ENCODE measurements at places on chromosomes 4 and X.

DNA sequence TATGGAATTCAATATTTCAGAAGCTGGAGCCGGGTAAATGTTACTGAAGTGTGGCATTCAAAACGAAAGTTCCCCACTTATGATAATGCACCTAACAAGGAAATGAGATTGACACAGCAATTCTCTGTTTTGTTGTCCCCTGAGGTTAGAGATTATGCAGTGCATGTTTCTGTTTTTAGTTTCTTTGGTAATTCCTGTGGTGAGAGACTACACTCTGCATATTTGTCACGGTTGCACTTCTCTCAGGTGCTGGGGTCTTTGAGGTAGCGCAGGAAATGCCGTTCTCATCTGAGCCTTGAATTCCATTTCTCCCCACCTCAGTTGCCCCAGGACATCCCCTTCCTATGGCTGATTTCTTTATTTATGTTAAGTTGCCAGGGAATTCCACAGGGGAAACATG lies 15.3 kb upstream of the BEND4 start:
- no peak for DNase-seq

- DNase-seq = no peak
These were observed 334.9 kb downstream of the DCTD start for GRCh38 chr4:182582245-182582644.

DNA sequence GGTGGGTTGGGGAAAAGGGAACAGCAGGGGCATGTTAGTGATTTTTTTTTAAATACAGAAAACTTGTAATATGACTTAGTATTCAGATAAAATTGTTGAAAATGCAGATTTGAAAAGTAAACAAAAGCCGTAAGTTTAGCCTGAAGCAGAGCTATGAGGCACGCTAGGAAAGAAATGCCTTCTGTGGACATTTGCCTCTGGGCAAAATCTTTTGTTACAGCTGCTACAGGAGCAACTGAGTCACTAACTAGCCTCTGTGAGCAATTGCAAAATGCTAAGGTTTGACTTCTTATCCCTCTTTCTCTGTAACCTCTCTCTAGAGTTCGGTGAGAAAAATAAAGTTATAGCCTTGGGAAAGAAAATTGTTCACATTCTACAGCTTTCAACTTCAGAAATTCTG lies 350.0 kb downstream of the SLC7A11 start:
- no peak for DNase-seq

GRCh38 chrX:77087529-77088169 lies 359.5 kb upstream of the FGF16 start:
- DNase-seq = peak; percentile 15

- no peak for DNase-seq
These were observed 20.5 kb downstream of the NUDT9 start for GRCh38 chr4:87442889-87443288.

GRCh38 chrX:9785944-9786797 lies at the start of gene SHROOM2:
SHROOM2 (plus strand) TSS chrX:9786429; CDS start chrX:9786546, 117 bp downstream.
- DNase-seq = no peak

GRCh38 chrX:134936542-134936941 lies 54.2 kb upstream of the SMIM10 start:
- DNase-seq = peak; percentile 29

GRCh38 chrX:8811611-8812010 lies 10.4 kb upstream of the FAM9A start:
- no peak for DNase-seq

GRCh38 chr4:5827108-5828004 lies 65.5 kb downstream of the CRMP1 start:
- DNase-seq = no peak

DNA sequence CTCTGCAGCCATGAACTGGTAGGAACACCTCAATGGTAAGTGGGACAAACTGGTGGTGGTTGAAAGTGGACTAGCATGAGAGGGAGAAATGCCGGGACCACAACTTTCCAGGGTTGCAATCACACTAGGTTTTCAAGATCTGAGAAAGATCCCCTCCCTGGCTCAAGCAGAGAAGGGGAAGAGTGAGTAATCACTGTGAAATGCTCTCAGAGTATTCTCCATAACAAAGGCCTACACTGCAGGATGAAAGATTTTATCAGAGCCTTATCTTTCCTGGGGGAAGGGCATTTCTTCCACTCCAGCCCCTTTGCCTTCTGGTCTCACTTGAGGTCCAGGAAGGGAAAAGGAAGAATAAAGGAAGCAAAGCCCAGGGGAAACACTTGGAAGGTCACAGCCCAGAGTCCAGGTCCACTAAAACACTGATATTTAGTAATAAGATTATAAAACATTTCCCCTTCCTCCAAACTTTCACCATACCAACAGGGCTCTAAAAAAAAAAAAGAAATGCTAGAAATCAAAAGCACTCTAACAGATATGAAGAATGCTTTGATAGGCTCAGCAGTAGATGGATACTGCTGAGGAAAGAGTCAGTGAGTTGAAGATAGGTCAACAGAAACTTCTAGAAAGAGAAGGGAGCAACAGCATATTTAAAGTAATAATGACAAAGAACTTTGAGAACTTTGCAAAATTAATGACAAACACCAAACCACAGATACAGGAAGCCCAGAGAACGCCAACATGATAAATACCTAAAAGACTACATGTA lies 95.9 kb downstream of the WDFY3 start:
- peak; percentile 44 for DNase-seq

GRCh38 chr4:151331276-151332042 lies 6.1 kb upstream of the SH3D19 start:
- no peak for DNase-seq

GRCh38 chr4:137471895-137472294 lies 60.4 kb downstream of the PCDH18 start:
- DNase-seq = no peak

DNA sequence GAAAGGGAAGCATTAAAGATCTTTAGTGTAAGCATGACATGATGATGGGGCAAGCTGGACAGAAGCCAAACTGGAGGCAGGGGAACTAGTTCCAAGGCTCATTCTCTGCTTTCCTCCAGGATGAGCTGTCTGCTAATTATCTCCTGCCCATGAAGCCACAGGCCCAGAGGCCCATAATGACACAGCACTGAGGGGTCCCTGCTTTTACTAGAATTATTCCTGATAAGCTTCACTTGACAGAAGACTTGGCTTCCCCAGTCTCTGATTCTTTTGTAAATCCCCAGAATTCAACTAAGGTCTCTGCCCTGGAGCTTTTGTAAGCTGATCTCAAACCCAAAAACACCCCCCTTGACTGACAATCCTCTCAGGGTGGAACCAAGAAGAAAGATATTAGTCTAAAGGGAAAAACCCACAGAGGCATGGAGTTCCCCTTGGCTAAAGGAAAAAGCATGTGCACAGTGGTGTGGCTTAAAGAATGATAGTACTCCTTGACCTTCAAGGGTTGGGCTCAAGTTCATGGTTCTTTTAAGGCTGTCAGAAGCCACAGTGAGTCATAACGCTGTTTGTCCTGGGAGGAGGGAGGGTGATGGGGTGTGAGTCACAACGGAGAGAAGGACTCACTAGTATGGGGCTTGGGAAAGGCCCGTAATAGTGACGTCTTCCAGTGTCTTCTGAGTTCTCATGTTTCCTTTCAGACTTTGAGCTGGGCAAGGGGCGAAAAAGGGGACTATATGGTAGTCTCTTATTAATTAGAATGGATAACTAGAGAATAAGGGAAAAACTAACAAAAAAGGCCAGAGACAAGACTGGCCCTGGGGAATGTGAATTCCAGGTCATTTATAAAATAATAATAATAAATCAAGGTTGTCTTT lies 146.0 kb upstream of the CPEB2 start:
- DNase-seq = peak; percentile 80

- DNase-seq = no peak
These were observed 122.7 kb upstream of the DIPK2B start for GRCh38 chrX:45323387-45323786.

DNA sequence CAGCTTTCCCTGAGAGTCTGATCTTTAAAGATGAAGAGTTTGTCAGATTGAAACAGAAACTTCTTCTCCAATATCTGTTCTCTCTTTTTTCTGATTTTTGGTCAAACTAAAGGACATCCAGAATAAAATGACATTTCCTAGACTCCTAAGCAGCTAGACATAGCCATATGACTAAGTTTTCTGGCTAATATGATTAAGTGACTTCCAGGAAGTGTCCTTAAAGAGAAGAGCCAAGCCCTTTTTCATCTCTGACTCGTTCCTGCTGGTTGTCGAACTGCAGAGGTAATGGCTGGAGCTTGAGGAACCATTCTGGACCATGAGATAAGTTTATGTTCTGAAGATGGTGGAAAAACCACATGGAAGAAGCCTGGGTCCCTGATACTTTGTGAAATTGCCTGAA lies 546.0 kb downstream of the BCOR start:
- no peak for DNase-seq

DNA sequence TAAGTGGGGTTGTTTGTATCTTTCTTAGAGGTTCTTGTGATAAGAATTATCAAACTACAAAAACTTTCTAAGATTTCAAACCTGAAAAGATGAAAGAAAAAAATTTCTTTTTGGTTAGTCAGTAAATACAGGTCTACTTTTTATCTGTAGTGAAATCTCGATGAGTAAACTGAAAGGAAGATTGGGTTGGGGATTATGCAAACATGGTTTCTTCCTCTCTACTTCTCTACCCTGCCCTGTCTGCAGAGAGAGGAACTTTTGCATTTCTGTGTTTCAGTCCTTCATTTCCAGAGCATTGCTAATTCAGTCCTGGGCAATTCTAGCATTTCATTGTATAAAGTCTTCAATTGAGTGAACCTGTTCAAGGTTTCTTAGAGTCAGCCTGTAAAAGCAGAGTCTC lies 51.6 kb upstream of the IL2 start:
- no peak for DNase-seq

DNA sequence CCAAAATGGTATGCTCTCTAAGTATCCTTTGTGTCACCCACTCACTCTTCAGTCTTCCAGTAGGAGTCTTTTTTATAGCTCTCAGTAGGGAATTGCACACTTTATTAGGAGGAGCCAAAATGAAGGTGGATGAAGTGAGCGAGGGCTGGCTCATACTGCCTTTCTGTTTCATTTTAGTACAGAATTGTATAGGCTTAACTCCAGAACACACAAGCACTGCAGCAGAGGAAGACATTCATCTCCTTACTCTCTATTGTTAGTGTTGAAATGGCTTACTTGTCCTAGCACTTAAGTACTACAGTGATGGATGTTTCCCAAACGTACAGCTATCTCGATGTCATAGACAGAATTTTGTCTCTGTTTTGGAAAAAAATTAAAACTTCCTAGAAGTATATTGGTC lies 327.3 kb upstream of the ATOH1 start:
- no peak for DNase-seq

GRCh38 chr4:63632858-63633257 lies 776.4 kb downstream of the TECRL start:
- no peak for DNase-seq

- no peak for DNase-seq
These were observed 19.9 kb upstream of the IGSF1 start for GRCh38 chrX:131308980-131309379.

- DNase-seq = no peak
These were observed 149.6 kb upstream of the FAM9B start for GRCh38 chrX:9183481-9183880.

- no peak for DNase-seq
These were observed 292.5 kb downstream of the UNC5C start for GRCh38 chr4:95256108-95256835.

DNA sequence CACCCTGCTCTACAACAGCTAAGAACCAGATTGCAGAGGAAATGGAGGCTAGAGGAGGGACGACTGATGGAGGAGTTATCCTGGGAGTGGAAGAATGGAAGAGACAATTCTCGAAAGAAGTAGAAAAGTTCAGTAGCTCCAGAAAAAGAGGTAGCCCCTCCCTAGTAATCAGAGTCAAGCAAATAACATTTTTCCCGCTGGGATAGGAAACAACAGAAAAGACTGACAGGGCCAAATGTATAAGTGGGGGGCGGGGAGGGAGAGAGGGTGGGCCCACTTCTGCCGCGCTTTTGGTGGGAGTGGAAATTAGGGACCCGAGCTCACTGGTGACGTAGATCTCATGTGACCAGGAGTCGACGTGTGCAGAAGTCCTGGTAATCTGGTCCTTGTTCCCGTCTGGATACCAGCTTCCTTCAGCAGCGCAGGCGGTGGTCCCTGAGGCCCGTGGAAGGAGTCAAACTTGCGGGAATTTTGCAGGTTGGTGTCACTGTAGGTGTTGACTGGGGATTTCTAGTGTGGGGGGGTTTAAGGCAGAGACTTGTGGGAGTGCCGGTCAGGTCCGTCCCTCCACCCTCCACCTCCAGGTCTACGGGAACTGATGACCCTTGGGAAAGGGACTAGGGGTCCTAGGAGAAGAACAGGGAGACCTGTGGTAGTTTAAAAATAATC lies at the start of gene TCEAL9:
Gene TCEAL9, plus strand, starts transcription at position 377 of the 669 bp plus-strand sequence. CDS start 1,179 bp downstream, outside the sequence.
- DNase-seq = peak; percentile 52

GRCh38 chrX:119512146-119512800 lies 44.0 kb downstream of the SLC25A5 start:
- DNase-seq = no peak
